NCI-H1417 treated with DMSO at 0.1 percent for 48 hours (cell line): ENCODE measurements at places on chromosomes 5 and 9.

GRCh38 chr9:92564504-92564903 is 28.7 kb upstream of the ECM2 start:
- no peak for DNase-seq

- no peak for DNase-seq
Observed at GRCh38 chr9:22373636-22374035, 73.0 kb upstream of the DMRTA1 start.

- DNase-seq, result no peak
Observed at GRCh38 chr5:169003721-169004541, 297.0 kb downstream of the SLIT3 start.

DNA sequence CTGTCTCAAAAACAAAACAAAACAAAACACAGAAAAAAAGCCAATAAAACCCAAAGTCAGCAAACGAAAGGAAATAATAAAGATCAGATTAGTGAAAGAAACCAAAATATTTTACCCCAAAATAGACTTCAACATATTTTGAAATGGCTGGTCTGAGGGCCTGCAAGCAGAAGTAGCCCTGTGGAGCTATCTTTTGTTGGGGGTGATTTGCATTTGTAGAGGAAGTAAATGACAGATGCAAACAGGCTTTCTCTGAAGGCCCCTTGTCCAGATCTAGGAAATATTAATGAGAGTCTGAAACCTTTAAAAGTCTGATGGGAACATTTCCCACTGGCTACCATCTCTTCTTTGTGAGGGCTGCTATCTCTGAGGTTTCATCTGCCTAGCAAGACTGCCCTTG is 74.0 kb downstream of the GCNT4 start:
- DNase-seq, result no peak

DNA sequence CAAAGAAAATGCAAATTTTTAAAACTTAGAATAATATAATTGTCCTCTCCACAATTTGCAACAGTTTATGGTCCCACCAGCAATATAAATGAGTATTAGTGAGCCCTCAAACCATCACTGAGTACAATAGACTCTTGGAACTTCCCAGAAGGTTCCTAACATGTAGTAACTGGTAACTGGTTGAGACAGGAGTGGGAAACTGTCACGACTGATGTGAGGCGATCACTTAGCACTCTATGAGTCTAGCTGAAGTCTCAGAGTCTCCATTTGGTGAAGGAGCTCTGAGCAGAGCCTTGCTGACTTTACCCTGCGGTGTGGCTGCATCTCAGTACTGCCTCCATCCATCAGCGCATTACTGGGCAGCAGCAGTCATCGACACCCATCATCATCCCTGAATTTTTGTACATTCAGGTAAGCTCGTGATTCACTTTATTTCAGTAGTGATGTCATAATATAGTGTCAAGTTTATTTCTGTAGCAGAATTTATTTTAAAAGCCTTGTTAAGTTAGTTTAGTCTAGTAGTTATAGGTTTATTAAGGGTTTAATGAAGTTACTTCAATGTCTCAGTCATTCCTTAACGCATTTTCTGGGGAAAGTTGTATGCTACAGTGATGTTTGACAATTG is 76.6 kb upstream of the ABCA1 start:
- no peak for DNase-seq

GRCh38 chr5:159419576-159419975 is 89.3 kb upstream of the IL12B start:
- no peak for DNase-seq

GRCh38 chr5:80250801-80251200 is 5.0 kb downstream of the SERINC5 start:
- DNase-seq, result no peak
